Hindlimb muscle (tissue), 1 donor: ENCODE measurements at places on chromosomes 6 and 20.

GRCh38 chr6:74946961-74947360 is 258.9 kb downstream of the COL12A1 start:
- no peak for DNase-seq

DNA sequence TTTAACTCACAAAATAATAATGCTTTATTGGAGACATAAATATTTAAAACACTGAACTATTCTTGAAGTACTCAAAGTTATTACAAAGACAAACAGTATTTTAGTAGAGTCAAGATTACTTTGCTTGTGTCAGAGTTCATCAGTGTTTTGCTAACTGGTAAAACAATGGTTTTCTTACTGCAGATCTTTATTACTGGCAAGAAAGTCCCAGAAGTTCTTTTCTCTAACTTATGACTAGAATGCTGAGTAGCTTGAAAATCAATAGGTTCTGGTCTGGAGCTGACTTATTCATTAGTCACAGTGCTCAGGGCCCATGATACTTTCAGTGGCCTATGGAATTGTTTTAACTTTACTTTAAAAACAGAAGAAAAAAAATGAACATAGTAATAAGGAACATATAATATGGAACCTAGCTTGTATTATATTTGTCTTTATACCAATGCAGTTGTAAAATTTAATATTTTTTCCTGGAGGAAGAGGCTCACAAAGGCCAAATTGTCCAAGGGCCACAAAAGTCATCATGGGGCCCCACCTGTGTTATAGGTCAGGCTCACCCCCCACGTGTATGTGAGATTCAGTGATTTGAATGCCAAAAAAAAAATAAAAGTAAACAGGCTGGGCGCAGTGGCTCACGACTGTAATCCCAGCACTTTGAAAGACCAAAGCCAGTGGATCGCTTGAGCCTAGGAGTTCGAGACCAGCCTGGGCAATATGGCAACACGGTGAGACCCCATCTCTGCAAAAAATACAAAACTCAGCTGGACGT is 53.3 kb downstream of the PLEKHG1 start:
- DNase-seq = no peak

- DNase-seq = no peak
These were observed 15.6 kb downstream of the ENPP1 start for GRCh38 chr6:131823276-131823902.

- no peak for DNase-seq
These were observed 51.8 kb downstream of the GINS1 start for GRCh38 chr20:25459111-25459830.

DNA sequence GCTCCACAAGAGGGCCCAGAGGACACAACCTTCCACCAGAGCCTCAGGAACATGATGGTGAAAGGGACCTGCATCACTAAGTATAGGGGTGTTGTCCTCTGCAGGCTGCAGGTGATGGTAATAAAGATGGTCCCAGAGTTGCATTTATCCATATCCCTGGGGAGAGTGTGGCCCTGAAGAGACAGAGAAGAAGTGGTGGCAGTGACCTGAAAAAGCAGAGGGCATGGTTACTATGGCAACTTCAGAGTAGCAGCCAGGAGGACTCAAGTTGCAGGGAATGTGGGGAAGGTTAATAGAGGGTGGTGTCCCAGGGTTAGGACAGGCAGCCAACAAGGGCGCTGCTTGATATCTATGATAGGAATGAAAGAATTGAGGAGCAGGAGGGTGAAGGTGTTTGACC is 57.1 kb downstream of the HLA-A start:
- no peak for DNase-seq

- no peak for DNase-seq
These were observed 185.8 kb upstream of the MAN1A1 start for GRCh38 chr6:119535332-119535731.
